Left lung (tissue), 14 donors: ENCODE measurements at places on chromosomes 1 and 21. TPM values are rescaled to one million over a fixed set of nuclear protein-coding genes. Genes with fewer than 3 reads are reported as not detected.

NIPAL3 gene
- polyA plus RNA-seq, result 14.5 TPM

DNA sequence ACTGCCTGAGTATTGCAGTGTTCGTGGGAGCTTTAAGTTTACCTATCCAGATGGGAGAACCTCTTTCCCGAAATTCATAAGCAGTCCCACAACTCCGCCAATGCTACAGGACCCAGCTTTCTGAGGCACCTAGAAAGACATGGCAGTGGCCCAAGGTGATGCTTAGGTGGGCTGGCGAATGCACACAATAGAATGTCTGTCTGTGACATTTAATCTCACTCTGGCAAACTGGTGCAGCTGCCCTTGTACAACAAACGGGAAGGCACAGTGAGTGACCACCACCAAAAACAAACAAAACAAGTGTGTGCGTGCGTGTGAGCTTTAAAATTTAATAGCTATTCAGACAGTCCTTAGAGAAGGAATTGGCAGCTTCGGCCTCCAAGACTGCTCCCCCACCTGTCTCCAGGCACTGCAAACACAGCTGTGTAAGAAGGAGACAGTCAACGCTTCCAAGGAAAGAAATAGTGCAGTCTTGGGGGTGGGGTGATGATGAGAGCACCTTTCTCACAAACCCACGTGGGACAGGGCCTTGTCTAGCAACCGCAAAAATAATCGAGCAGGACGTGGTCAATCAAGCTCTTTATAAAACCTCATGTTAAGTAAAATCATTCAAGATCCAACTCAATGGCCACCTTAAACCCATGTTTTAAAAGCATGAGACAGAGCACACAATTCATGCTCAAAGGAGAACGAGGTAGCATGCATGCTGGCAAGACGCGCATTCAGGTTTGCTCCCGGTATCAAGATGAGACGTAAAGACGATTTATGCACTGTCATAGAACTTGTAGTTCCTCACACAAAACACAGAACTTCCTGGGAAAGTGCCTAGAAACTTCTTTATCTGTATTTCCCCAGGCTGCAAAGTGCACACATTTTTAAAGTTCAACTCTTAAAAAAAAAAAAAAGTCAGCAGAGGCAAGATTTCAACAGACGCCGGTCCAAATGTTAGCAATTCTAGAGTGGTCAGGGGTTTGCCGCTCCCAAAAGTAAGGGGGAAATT lies 84.1 kb downstream of the TM2D1 start:
- no peak for DNase-seq

GRCh38 chr1:174652569-174653280 lies 205.0 kb downstream of the GPR52 start:
- no peak for DNase-seq

DNA sequence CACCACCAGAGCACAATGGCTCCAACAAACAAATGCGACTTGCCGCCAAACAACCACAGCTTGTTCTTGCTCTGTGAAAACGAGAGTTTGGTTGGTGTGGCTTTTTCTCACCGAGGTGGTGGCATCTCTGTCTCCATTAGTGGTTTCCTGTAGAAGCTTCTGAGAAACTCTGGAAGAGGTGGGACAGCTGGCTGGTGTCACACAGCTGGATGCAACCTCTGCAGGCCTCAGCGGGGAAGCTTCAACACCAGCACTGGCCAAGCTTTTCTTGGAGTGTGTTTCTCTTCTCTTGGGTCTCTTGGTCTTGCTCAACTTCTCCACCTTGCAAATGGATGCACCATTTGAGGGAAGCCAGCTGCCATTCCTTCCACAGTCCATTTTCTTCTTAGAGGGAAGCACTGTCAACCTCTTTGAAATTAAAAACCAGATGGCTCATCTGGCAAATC lies 124.8 kb downstream of the KCNN3 start:
- DNase-seq, result peak; percentile 80

DNA sequence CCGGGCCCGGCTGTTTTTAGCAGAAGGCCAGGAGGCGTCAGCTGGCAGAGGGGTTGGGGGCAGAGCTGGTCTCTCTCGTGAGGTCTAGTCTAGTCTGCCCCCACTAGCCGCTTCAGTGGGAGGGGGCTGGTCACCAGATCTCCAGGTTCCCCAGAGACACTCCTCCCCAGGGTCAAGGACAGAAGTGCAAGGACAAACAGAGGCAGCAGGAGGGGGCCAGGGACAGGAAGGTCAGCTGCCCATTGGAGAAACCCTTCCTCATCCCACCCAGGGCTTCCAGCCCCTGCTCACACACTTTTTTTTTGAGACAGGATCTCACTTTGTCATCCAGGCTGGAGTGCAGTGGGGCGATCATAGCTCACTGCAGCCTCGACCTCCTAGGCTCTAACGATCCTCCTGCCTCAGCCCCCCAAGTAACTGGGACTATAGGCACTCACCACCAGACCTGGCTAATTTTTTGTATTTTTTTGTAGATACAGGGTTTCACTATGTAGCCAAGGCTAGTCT lies 10.0 kb downstream of the FAM229A start:
- DNase-seq, result no peak

GRCh38 chr1:150022357-150022756 lies 11.8 kb upstream of the OTUD7B start:
- no peak for DNase-seq

- no peak for DNase-seq
These were observed 178.1 kb downstream of the NTNG1 start for GRCh38 chr1:107318932-107319331.

PALMD gene
- 29.9 TPM for polyA plus RNA-seq

ZBTB18 gene
- 15.1 TPM for polyA plus RNA-seq

DNA sequence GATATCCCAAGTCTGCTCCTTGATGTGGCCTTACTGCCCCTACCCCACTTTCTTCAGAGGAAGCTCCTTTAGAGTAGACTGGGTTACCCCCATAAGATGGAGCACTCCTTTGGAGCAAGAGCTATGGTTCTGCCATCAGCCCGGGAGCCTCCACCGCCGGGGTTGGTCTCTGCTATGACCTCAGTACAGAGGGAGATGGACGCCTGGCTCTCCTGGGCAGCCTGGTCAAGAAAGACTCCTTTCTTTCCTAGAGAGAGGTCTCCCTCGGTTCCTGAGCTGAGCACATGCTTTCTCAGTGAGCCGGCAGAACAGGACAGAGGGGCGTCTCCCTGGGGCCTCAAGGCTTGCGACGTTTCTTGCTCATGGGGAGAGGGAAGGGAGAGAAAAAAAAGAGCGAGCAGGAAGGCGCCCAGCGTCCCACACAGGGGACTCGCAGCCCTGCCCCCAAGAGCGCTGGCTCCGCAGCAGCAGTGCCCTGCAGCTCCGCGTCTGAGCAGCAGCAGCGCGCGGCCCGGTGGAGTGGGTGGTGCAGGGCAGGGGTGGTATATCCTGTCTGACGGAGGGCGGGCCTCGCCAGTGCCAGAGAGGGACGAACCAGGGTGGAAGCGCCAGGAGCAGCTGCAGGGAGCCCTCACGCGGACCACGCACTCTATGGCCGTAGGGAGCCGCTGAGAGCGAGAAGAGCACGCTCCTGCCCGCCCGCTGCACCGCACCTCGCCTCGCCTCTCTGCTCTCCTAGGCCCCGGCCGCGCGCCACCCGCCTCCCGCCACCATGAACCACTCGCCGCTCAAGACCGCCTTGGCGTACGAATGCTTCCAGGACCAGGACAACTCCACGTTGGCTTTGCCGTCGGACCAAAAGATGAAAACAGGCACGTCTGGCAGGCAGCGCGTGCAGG lies at the start of gene PKP1:
PKP1 (plus strand) TSS at position 576 of the 899 bp plus-strand sequence; CDS start at position 773, 197 bp downstream.
- no peak for DNase-seq

GRCh38 chr1:51661081-51661518 lies 44.2 kb downstream of the OSBPL9 start:
- no peak for DNase-seq

DNA sequence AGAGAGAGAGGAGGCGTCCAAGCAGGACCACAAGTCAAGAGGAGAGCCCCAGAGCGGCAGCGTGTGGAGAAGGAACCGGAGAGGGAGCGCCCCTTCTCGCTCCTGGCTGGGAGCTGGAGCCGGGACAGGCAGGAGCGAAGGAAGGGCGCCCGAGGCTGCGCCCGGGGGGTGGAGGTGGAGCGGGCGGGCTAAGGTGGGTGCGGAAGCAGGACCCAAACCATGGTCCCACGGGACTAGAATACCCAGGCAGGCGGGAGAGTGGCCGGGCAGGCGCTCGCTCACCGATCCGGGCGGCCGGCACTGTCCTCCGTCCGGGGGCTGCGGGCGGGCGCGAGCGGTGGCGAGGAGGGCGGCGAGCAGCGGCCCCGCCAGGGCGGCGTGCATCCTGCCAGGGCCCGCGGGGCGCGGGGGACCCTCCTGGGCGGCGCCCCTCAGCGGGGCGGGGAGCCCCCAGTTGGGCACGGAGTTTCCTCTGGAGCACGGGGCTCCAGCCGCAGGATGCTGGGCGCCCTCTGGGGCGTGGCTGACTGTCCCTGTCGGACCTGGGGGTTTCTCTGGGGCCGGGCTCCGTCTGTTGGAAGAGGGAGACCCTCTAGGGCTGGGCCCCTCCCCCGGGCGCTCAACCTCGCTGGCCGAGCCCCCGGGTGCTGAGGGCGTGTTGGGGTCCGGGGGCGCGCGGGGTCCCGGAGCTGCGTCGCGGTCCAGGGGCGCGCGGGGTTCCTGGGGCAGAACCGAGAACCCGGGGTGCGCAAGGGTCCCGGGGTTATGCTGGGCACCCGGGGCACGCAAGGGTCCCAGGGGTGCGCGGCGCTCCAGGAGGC lies 569 bp downstream of the TRABD2B start:
- DNase-seq, result peak; percentile 44
